ENCODE measurements at places on chromosomes 4 and X. TPM values are rescaled to one million over a fixed set of nuclear protein-coding genes. Genes with fewer than 3 reads are reported as not detected.

Gene IL2
- total RNA-seq, result not detected

DNA sequence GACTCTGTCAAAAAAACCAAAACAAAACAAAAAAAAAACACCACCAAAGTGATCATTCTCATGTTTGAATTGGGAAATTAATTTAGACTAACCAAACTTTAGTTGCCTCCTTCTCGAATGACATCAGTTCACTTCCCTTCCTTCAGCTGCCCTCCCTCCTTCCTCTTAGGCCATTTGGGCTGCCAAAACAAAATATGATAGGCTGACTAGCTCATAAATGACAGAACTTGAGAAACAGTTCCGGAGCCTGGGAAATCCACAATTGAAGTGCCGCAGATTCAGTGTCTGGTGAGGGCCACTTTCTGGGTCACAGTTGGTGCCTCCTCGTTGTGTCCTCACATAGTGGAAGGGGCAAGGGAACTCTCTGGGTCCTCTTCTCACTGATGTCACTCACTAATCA, 16.1 kb upstream of the WAS start:
- DNase-seq, result peak; percentile 2

Gene ARMCX5
- total RNA-seq, result 8.1 TPM

Gene DUSP9
- not detected for total RNA-seq

Gene KLHL34
- total RNA-seq, result not detected

GRCh38 chr4:137768881-137769280, 236.6 kb upstream of the PCDH18 start:
- DNase-seq, result no peak

DNA sequence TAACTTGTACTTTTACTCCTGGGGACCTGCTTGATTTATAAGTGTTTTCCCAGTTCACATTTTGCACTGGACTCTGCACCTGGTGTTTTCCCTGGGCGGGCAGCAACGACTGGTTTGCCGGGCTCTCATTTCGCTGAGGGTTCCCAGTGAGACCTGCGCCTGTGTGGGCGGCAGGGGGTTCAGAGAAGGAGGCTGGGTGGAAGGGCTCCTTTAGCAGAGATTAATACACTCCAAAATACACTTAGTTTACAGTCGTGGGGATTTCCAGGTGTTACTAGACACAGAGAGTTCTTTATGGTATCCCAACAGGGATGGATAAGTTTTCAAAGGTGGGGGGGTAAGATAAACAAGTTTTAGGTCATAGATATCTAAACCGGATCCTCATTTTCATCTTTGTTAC, 53.0 kb upstream of the SHISA3 start:
- no peak for DNase-seq

DNA sequence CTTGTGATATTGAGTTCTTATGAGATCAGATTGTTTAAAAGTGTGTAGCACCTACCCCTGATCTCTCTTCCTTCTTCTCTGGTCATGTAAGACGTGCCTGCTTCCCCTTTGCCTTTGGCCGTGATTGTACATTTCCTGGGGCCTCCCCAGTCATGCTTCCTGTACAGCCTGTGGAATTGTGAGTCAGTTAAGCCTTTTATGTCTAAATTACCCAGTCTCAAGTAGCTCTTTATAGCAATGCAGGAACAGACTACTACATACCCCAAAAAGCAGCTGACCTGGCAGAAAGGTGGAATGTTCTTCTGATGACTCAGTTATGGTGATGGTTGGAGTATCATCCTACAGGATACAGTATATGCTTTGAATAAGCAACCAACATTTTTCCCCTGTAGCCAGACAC, 11.4 kb upstream of the MCUB start:
- DNase-seq, result no peak

GRCh38 chr4:156084373-156084772, 130.7 kb upstream of the CTSO start:
- no peak for DNase-seq

- DNase-seq, result peak; percentile 59
These were observed 645.0 kb downstream of the PCDH7 start for GRCh38 chr4:31365006-31365690.

Gene ANOS1
- total RNA-seq, result 0.95 TPM

Gene FRAS1
- total RNA-seq, result 2.3 TPM

Gene PCDH10
- 2.3 TPM for total RNA-seq

DNA sequence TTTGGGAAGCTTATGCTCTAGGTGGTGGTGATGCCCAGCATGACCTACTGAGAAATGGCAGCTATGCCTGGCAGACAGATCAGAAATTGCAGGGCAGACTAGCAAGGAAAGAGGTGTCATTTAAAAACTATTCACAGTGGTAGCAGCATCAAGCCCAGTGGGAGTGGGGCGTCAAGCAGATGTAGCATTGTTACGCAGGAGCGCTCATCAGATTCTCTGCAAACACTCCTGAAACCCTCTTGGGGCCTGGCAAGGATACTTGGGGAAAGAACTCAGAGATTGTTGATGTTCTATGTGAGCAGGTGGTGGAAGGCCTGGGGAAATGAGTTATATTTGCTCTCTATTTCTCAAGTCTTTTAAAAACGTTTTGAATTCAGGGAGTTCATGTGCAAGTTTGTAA, 437.6 kb downstream of the RAPGEF2 start:
- DNase-seq, result no peak

- no peak for DNase-seq
These were observed 21.1 kb upstream of the PDS5A start for GRCh38 chr4:39998659-39999345.

Gene XAGE2
- not detected for total RNA-seq

Gene TGIF2LX
- not detected for total RNA-seq

- DNase-seq, result no peak
These were observed 27.9 kb upstream of the UGT2B4 start for GRCh38 chr4:69523385-69524132.

All from posterior vena cava (tissue), 2 donors.